ENCODE measurements at places on chromosomes 1 and 21.
A peak's percentile ranks its signal among the peaks of the same experiment; 100 is the strongest.

DNA sequence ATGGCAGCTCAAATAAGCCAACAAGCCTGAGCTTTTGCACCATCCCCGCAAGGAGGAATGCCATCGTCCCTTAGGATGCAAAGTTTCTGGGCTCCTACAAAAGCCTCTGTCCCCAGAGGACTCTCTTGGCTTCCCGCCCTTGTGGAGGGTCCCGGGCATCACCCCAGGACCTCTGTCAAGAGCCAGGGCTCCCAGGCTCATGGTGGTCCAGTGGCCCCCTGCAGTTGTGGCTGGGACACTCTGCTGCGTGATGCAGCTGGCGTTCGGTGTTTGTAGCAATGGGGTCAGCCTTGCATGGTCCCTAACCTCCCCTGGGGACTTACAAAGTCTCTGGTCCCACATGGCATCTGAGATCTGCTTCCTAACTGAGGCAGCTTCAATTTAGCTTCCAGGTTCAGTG, 104.7 kb downstream of the RIPK4 start:
- DNase-seq = no peak

DNA sequence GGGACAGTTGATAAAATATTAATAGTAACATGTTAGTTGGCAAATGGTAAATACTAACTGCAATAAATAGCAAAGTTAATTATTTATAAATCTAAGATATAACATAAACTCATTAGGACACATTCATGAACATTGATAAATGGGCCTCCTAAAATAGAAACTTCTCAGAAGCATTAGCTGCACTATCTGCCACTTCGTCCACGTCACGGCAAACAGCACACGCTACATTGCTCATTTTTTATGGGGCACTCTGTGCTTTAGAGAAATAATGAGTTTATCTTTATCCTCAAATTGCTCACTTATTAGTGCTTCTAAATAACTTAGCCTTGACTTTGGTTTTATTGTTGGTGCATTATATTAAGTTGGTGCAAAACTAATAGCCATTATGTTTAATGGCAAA, 16.3 kb upstream of the HPCAL4 start:
- DNase-seq = no peak

- DNase-seq = no peak
These were observed 17.2 kb upstream of the NPHP4 start for GRCh38 chr1:6009120-6010040.

- DNase-seq = no peak
These were observed 1.4 kb upstream of the PODN start for GRCh38 chr1:53060579-53060978.

- DNase-seq = no peak
These were observed 4.1 kb downstream of the CROCC start for GRCh38 chr1:16925635-16926490.

DNA sequence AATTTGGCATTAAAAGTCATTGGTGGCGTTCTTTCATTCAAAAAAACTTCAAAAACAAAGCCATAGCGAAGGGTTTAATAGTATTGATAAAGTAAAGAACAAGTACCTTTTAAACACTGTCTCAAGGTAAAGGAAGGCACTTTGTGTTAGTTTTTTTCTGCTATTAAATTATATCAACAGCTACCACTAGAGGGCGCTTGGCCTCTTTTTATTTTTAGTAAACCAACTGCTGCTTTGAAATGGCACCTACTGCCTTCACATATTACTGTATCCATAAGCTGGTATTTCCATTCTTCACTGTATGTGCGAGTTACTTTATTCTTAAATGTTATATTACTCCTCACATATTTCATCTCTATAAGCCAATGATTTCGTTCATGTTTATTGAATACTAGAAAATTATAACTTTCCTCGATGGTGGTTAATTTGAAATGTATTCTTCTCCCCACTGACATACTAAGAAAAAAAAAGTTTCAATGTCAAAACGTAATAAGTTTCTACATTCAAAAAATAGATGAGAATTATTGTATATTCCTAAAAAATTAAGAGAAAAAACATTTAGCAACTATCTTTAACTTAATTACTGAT, 125.7 kb upstream of the CXADR start:
- DNase-seq = peak; percentile 5

- DNase-seq = no peak
These were observed 243.9 kb downstream of the RRAGC start for GRCh38 chr1:38615680-38616079.
